Inflammatory macrophage (primary cell): ENCODE measurements at places on chromosomes 5 and 9.
A peak's percentile ranks its signal among the peaks of the same experiment; 100 is the strongest.

DNA sequence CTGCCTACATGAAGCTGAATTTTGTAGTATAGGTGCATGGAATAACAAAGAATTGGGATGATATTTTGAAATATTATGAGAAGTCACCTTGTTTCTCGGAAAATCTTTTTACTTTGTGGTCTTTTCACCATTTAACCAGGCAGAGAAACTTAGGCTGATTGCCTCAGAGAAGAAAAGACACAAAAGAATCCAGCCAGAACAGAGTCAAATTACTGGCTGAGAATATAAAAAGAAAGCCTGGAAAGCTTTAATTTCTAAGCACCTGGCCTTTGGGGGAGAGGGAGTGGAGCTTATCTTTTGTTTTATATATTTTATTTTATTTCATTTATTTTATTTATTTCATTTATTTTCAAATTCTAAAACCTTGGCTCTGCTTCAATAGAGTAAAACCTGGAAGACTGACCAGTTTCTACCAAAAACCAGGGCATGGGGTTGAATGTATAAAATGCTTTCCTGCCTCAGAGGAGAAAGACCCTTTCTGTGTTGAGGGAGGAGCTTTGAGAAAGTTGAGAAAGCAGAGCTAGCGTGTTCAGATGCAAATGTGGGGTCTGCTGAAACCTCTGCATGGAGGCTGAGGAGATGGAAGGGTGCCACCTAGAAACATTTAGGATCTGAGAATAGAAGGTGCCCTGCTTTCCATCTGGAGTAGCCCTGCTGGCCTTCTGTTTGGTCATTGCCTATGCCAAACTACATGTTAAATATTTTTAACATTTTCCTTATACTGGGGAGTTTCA is 81.6 kb downstream of the NREP start:
- no peak for DNase-seq

GRCh38 chr5:97454015-97454414 is 271.0 kb upstream of the RIOK2 start:
- no peak for DNase-seq

DNA sequence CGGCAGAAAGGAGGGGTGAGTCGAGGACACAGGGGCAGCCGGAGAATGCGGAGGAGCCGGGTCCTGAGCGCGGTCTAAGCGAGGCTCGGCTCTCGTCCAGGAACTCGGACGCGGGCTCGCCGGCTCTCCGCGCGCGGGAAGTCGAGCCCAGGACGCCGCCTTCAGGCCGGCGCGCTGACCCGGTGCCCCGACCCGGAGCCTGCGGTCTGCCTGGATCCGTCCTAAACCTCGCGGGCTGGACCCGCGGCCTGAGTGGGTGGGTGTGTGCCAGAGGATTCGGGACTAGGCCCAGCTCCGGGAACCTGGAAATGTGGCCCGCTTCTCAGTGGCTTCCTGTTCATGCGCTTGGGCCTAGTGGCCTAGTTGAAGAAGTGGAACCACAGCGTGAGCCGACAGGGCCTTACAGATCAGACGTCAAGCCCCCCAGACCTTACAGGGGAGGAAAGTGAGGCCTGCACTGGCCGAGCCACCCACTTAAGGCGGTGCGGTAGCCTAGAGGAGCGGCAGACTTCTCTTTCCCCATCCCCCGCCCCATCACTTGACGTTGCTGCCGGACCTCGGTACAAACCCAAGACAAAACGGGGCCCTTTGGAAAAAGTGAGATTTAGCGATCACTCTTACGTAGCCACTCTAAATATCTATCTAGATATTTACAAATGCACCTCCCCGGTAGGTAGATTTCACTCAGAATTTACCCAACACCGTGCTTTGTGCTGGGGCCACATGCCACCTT is 1.2 kb downstream of the CDKN2B-AS1 start:
- peak; percentile 35 for DNase-seq

GRCh38 chr5:111830333-111830732 is 73.3 kb upstream of the NREP start:
- DNase-seq: no peak

- no peak for DNase-seq
Measured at GRCh38 chr5:74763504-74763903, 3.4 kb downstream of the GFM2 start.

DNA sequence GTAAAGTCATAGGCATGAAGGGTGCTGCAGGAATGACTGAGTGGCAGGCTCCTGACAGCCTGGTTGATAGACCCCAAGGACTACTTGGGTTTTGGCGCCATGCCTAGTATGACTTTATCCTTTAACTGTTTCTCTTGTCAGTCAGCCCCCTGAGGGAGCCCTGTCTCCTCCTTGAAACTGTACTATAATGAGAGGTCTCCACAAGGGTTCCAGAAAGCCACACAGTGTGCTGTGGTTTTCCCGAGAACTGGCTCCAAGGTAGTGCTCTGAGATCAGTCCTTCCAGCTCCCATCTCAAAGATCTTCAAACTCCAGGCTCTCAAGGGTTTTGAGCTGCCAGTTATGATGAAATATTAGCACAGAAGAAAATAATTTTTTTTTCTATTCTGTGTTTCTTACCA is 26.7 kb upstream of the TNC start:
- no peak for DNase-seq

GRCh38 chr9:31582071-31582470 is 802.4 kb upstream of the ACO1 start:
- no peak for DNase-seq

- no peak for DNase-seq
Measured at GRCh38 chr5:124614105-124614504, 132.3 kb downstream of the ZNF608 start.

GRCh38 chr5:99037668-99038067 is 108.9 kb upstream of the CHD1 start:
- no peak for DNase-seq

DNA sequence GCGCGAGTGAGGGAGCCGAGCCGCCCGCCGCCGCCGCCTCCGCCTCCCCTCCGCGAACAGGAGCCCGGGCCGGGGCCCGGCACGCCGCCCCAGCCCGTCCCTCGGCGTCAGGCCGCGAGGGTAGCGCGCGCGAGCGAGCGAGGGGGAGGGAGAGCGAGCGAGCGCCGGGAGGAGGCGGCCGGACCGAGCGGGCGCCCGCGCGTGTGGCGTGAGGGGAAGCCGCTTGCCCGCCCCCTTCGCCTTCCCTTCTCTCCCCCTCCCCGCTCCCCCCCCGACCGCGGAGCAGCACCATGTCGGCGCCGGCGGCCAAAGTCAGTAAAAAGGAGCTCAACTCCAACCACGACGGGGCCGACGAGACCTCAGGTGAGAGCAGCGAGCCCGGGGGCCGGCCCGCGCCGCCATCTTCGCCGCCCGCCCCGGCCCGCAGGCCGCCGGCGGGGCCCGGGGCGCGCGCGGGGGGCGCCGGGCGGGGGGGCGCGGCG is 312 bp downstream of the SET start:
- DNase-seq: no peak

- DNase-seq: no peak
Measured at GRCh38 chr9:93315118-93315517, 131.2 kb downstream of the WNK2 start.
